Nephron progenitor cell (in vitro differentiated cells): ENCODE measurements at places on chromosomes 12 and 14.

DNA sequence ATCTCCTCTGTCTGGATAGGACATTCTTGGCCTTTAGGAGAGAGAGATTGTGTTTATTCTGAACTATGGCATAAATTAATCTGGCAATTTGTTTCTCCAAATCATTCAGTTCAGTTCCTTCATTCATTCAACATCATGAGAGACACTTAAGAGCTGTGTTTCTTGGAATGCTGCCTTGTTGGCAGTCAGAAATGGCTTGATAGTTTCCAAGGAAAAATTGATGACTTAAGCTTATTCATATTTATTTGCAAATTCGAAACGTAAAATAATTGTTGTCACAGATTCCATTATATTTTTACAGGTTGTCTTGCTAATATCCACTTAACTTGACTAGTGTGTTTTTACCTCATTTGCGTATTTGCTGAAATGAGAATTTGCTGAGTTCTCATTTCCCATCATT lies 393.0 kb downstream of the C12orf75 start:
- DNase-seq = no peak

GRCh38 chr14:97820781-97821180 lies 1023.6 kb downstream of the VRK1 start:
- no peak for DNase-seq

DNA sequence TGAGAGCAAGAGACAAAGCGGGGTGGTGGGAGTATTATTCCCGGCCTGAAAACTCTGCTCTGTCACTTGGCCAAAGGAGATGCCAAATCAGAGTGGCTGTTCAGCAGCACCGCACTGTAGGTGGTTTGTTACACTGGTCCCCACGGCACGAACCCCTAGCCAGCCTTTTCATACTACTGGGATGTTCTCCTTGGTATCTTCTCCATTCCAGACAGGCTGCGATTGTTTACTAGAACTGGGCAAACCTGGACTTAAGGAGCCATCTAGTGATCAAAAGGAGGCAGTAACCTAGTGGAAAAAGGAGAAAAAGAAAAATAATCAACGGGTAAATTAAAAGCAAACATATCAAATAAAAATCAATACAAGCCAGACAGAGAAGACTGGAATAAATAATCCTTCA lies 58.9 kb upstream of the TMTC2 start:
- no peak for DNase-seq

- no peak for DNase-seq
Observed at GRCh38 chr14:92607702-92608429, 94.3 kb downstream of the RIN3 start.

DNA sequence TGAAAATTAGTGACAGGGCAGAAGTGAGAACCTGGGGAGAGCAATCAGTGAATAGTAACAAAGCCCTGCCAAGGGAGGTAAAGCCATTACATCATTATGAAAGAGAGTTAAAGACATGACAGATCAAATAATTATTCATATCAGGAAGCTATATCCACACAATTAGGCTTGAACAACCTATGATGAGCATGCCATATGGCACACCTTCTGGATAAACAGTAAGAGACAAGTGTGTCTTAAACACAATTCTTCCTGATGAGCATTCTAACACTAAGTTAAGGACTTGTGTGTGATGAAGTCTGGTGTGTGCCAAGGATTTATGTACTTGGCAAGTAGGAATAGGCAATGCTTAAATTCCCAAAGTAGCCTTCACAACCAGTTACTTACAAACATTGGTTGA lies 76.1 kb downstream of the GALNT4 start:
- DNase-seq = no peak

- DNase-seq = no peak
Observed at GRCh38 chr12:69569236-69569635, 16.0 kb upstream of the CCT2 start.

GRCh38 chr14:32480337-32480736 lies 151.2 kb downstream of the AKAP6 start:
- DNase-seq = no peak

DNA sequence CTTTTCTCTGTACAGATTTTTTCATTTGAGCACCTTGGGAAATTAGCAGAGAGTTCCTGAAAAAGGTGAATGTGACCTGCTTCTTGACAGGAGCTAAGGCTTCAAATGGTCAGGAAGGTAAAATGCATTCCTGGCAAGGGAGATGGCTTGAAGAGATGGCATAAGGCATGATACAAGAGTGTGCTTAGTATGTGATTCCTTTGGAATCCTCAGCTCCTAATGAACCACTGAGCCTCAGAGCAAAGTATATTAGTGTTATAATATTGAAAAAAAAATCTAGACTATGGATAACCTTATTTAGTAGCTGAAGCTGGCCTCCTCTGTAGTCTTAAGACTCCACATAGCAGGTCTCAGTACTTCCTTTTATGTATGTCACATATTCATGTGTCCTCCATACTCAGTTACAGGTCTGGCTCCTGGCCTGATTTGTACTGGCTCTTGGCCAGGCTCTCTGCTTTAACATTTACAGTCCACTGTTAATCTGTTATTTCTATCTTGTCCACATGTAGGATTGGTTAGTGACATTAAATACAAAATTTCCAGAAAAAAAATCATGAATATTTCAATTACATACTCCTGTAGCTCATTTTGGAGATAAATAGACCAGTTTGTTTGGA lies 17.9 kb downstream of the TOGARAM1 start:
- no peak for DNase-seq

GRCh38 chr14:96135285-96135684 lies 69.4 kb upstream of the BDKRB2 start:
- no peak for DNase-seq

DNA sequence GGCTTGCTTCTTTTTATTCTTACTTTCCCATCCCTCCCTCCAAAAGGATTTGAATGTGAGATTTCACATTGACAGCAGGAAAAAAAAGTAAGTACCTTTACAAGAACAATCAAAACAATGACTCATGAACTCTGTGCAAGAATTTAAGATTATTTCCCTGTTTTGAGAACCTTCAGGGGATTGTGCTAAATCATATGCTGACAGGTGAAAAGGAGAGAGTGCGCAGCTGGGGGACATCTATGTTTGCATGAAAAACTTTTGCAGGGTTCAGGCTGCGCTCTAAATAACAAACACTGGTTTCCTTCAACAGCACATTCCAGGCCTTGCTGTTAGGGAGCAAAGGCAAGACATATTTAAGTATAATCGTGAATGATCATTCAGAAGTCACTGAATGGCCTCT lies 27.3 kb downstream of the RERG start:
- DNase-seq = no peak

- no peak for DNase-seq
Observed at GRCh38 chr14:22597265-22597664, 835 bp upstream of the ABHD4 start.
